ENCODE measurements at places on chromosomes 2 and 18. TPM values are rescaled to one million over a fixed set of nuclear protein-coding genes. Genes with fewer than 3 reads are reported as not detected.

DNA sequence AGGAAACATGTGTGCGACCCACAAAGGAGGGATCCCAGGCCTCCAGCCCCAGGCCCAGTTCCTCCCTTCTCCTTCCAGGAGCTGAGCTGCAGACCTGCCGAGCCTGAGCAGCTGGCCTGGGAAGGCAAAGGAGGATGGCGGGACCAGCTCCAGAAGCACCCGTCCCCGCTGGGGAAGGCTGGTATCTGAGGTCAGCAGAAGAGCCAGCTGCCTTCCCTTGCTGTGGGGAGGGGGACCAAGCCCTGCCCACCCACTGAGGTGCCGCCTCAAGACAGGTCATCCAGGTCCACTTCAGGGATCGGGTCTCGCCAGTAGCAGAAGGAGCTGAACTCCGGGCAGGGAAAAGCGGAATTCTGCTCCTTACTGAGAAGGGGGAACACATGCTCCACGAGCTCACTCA is 73.2 kb downstream of the EMILIN2 start:
- peaks cover 12% of the 10 kb centered on the region for H3K4me1 ChIP-seq
- no peak overlapping the region for H3K27ac ChIP-seq
- no peak for DNase-seq
- peaks cover 69% of the 10 kb centered on the region for H3K36me3 ChIP-seq
- H3K27me3 ChIP-seq: no peaks in the 10 kb centered on the region

- no peak for DNase-seq
- no peak overlapping the region for H3K4me3 ChIP-seq
- no peaks in the 10 kb centered on the region for H3K4me1 ChIP-seq
- no peak overlapping the region for H3K27ac ChIP-seq
- no peaks in the 10 kb centered on the region for H3K27me3 ChIP-seq
These were observed 12.5 kb upstream of the SLC40A1 start for GRCh38 chr2:189593115-189593514.

GRCh38 chr2:200593905-200594304 is 8.1 kb downstream of the AOX1 start:
- no peak for DNase-seq
- H3K4me1 ChIP-seq: no peaks in the 10 kb centered on the region
- H3K27me3 ChIP-seq: no peaks in the 10 kb centered on the region
- no peaks in the 10 kb centered on the region for H3K36me3 ChIP-seq
- no peak overlapping the region for H3K27ac ChIP-seq

- H3K4me3 ChIP-seq: no peak overlapping the region
- DNase-seq: no peak
- H3K36me3 ChIP-seq: no peaks in the 10 kb centered on the region
- H3K27me3 ChIP-seq: no peaks in the 10 kb centered on the region
- H3K4me1 ChIP-seq: no peaks in the 10 kb centered on the region
These were observed 64.0 kb downstream of the NGEF start for GRCh38 chr2:232949016-232949415.

The IL36A gene
- polyA plus RNA-seq: not detected

All from spleen (tissue), 13 donors.